GM12878 (cell line): ENCODE measurements at places on chromosomes 13 and 19. TPM values are rescaled to one million over a fixed set of nuclear protein-coding genes. Genes with fewer than 3 reads are reported as not detected.

DNA sequence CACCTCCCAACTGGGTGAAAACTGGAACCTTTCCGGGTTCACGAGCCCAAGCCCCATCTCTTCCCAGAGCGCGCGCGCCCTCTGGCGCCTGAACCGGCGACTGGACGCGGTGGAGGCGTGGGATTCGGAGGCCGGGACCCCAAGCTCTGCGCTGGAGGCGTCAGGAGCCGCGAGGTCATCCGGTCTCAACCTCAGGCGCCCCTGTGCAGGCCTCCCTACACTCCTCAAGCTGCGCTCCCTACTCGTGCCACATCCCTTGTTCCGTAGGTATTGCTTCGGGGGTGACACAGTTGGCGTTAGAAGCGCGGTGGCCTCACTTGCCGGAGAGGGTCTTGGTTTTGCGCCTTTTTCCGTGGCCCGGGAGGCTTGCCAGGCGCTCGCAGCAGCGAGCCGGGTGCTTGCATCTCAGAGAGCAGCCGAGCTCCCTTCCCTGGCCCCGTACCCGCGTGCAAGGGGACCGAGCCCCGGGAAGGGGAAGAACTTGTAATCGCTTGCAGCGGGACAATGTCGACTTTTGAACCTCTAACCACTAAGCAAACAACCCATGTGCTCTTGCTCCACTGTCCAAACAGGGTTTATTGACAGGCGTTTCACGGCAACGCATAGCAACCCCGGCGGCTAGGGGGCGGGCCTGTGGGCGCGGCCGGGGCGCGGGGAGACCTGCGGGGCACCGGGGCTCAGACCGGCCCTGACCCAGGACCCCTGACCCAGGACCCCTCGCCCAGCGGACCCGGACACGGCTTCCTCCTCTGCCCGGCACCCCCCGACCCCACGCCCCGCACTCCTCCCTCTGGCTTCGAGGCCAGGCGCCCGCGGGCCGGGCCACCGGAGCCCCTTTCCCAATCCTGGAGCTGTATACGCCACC is 8.5 kb downstream of the CDX2 start:
- no peak for DNase-seq

- DNase-seq, result no peak
Measured at GRCh38 chr13:110453797-110454196, 107.7 kb downstream of the RAB20 start.

DNA sequence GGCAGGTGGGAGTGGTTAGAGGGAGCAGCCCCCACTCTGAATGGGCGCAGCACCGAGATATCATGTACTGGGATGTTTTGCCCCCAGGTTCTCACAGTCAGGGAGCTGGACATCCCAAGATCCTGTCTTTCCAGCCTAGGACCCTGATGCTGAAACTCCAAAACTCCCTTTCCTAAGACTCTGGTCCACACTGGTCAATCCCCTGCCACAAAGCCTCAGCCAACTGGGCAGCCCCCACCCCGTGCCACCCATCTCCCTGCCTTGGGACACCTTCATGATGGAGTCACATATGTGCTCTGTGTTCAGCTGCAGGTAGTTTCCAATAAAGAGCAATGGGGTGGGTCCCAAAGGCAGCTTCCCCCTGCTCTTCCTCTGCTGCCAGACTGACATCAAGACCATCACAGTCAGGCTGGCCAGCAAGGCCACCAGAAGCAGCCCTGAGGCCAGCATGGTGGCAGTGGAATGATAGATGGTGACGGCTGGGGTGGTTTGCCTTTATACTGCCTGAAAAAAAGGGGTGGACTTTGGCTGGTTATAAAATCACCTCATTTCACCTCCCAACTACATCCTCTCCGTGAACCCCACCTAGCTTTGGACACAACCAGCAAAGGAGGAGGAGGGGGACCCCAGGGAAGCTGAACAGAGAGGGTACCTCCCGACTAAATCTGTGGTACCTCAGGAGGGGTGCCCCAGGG is 36.3 kb downstream of the CYP2B6 start:
- DNase-seq, result no peak

DNA sequence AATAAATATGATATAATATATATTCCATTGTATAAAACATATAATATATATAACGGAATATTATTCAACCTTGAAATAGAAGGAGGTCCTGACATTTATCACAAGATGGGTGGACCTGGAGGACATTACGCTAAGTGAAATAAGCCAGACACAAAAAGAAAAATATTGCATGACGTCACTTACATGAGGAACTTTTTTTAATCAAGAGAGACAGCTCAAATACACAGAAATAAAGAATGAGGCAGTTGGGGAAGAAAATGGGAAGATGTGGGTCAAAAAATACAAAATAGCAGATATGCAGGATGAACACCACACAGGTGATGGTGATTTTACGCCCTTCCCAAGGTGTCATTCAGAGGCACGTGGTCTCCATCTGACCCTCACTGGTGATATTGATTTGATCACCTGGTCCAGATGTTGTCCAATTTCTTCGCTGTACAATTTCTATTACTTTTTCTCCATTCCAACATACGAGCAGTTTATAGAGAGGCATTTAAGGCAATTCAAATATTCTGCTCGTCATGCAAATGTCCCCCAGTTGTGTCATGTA is 513 bp upstream of the ZNF317 start:
- no peak for DNase-seq

GRCh38 chr13:99154064-99154463 is 46.6 kb upstream of the UBAC2 start:
- DNase-seq, result no peak

DNA sequence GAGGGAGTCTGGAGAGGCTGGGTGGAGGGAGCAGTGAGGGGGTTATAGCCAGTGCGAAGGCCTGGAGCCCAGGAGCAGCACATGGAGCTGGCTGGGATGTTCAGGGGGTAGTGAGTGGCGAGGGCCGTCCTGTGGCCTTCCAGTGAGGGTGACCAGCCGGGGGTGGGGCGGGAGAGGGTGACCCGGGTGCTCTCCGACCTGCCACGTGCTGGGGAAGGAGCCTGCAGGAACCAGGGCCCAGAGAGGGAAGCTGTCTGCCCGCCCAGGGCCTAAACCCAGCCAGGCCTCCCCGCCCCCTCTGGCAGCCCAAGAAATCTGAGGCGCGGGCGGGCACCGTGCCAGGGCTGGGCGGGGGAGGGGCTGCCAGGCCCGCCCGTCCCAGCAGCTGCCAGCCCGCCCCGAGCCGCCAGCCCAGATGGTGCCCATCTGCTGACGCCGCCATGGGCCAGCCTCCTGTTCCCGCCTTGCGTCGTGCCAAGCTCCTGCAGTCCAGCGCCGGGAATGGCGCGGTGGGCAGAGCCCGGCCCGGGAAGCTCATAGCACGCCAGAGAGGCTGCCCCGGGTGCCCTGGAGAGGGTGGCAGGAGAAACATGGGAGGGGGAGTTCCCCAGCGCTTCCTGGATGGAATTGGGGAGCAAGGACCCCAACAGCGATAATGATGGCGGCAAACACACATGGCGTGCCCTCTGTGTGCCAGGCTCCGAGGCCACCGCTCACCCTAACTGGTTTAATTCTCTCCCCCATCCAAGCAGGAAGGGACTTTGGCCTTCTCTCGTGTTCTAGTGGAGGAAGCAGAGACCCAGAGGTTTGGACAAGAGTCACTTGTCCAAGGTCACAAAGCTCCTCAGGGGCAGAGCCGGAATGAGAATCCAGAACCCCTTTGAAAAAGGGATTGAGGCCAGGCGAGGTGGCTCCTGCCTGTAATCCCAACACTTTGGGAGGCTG is 21.5 kb downstream of the NFIC start:
- no peak for DNase-seq

DNA sequence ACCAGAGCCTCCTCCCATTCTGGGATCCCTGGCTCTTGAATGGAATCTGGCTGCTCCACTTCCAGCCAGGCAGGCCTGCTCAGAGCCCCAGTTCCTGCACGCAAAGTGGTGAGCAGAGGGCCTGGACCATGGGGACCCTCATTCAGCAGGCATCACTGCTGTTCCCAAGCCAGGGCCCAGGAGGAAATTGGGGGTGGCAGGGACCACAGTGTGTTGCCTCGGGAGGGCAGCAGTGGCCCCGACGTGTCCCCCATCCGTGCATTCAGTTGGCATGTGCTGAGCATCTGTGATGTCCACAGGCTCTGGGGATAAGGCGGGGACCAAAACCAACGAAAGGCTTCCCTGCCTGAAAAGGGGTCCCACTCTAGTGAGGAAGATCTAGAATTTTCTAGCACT is 11.2 kb downstream of the CCDC97 start:
- no peak for DNase-seq

DNA sequence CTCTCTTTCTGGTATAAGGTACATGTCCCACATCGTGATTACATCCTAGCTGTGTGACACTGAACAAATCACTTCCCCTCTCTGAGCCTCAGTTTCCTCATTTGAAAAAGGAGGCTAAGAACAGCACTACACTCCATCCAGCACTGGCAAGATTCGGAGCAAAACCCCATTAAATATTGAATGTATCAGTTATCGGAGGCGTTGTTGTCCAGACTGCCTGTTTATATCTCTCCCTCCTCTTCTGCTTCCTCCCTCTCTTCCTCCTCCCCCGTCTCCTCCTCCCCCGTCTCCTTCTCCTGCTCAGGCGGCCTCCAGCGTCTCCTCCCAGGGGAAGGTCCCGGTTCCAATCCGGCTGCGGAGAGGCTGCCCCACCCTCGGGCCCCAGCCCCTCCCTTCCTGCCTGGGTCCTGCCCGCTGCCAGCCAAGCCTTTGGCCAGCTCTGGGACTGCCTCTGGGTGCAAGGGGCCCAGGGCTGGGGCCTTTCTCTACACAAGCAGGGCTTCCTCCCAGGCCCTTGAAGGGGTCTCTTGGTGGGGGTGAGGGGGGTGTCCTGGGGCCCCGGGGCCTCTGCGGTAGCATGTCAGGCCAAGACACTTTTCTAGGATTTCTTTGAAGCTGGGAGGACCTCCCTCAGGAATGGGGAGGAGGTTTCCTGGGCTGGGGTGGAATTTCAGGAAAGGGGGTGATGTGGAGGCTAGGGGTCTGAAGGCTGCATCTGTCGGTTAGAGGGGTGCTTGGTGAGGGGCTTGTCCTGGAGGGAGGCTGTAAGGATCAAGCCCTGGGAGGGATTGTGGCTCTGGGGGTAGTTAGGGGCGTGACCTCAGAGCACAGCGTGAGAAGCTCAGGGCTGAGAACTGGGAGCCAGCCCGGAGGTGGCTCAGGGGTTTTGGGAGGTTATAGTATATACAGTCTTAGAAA is 1.9 kb downstream of the RRAS start:
- DNase-seq, result no peak

DNA sequence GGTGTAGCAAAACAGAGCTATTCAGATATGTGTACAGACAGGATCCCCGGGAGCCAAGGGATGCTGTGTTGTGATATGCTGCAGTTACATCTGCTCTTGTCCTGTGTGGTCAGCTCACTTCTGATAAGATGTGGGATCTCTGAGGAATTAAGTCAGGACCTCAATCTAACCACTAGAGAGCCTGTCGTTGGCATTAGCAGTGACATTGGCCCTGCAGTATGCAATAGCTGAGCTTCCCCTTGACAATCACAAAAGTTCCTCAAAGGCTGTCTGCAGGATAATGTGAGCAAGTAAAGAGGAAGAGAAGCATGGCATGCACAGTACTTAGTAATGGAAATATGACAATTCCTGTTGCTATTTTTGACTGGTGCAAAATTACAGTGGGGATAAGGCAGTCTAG is 203.4 kb upstream of the MIR17HG start:
- DNase-seq, result no peak

GRCh38 chr19:46361915-46362314 is 15.0 kb downstream of the PPP5C start:
- no peak for DNase-seq

DMKN gene
- polyA plus RNA-seq, result 65.9 and 69.7 TPM in 2 replicates

EDNRB gene
- 0.13 TPM in 1 of 2 replicates, not detected in the other for polyA plus RNA-seq

C3 gene
- polyA plus RNA-seq, result 0.25 and 0.41 TPM in 2 replicates

MYBPC2 gene
- 2.3 and 2.6 TPM in 2 replicates for polyA plus RNA-seq

ZNF497 gene
- polyA plus RNA-seq, result 0.28 and 0.66 TPM in 2 replicates

ZSWIM9 gene
- 0.54 and 1.7 TPM in 2 replicates for polyA plus RNA-seq

NAA16 gene
- 9.3 and 13.0 TPM in 2 replicates for polyA plus RNA-seq

RASA3 gene
- polyA plus RNA-seq, result 16.5 and 16.7 TPM in 2 replicates
